ENCODE measurements at places on chromosomes 3 and 15. TPM values are rescaled to one million over a fixed set of nuclear protein-coding genes. Genes with fewer than 3 reads are reported as not detected.

GRK7 gene
- total RNA-seq, result not detected

SNRPA1 gene
- total RNA-seq, result 38.9 TPM

ZNF502 gene
- not detected for total RNA-seq

DNA sequence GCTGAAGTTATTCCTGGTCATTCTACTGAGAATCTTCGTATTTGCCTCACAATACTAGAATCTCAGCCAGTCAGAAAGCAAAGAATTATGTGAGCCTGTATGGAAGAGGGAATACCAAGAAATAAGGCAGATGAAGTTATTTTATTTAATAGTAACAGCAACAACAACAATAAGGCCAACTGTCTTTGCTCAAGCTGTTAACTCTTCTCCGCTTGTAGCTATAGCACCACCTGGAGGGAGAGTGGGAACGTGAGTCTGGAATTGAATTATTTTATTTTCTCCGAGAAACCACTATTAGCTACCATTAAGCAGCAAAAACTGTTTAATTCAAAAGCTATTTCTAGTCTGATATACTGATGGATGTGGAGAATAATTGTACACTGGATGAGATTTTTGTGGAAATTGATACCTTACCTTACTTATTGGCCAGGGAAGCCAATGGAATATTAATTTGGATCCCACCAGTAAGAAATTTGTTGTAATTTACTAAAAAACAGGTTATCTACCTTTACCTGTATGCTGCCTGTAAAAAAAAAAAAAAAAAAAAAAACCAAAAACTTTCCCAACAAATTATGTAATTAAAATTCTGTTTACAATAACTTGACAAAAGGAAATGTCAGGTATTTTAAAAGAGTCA lies 50.1 kb downstream of the CALML4 start:
- DNase-seq, result peak; percentile 52

- peak; percentile 1 for DNase-seq
These were observed 1091.9 kb downstream of the NSUN3 start for GRCh38 chr3:95154766-95155165.

DNA sequence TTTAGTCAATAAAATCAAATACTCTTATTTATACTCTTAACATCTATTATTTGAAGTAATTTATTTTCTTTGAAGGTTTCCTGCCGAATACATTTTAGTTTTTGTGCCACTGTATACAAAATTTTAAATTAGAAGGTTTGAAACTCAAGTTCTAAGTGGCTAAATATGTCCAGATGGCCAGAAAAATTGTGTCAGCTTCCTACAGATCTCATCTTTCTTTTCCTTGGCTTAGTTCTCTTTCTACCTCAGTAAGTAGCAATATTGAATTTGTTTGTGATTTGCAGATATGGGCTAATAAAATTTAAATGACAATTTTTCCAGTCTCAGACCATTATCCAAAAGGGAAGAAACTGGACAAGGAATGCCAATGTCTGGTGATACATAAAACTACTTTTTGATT lies 452.1 kb downstream of the ROBO2 start:
- DNase-seq, result no peak

DNA sequence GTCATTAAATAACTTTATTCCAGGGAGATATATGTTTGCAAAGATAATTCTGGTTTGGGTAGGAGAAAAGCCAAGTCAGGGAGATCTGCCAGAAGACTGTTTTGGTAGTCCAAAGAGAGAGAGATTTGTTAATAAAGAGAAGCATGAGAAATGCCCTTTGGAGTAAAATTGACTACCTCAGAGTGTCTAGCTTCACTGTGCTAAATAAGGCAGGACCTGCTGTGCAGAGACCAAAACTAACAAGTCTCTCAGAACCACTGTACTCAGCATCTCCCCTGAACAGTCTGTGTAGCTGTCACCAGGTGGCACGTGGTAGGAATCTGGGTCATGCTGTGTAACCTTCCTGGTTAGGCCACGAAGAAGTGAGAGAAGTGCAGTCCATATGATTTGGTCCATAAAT lies 31.6 kb upstream of the SLC35G2 start:
- DNase-seq, result peak; percentile 16

DNA sequence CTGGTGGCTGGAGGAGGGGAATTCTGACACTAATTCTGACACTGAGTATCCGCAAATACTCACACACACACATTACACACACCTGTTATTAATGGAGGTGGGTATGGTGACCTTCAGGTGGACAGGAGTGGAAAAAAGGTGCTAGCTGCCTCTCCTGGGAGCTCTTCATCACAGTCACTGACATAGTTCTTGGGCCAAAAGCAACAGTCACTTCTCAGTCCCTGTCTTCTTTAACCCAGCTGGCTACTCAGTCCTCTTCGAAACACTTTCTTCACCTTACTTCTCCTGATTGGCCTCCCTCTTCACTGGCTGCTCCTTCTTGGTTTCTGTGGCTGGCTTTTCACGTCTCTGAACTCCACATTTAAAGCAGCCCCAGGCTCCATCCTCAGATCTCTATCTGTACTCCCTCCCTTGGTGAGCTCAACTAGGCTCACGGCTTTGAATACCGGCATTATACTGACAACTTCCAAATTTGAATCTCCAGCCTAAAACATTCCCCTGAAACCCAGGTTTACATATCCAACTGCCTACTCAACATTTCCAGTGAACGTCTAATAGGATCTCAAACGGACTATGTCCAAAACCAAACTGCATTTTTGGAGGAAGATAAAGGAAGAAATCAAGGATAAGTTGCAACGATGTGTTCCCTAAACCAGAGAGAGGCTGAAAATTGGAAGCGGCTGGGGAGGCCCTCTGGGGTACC lies 53.2 kb upstream of the HEG1 start:
- no peak for DNase-seq

DNA sequence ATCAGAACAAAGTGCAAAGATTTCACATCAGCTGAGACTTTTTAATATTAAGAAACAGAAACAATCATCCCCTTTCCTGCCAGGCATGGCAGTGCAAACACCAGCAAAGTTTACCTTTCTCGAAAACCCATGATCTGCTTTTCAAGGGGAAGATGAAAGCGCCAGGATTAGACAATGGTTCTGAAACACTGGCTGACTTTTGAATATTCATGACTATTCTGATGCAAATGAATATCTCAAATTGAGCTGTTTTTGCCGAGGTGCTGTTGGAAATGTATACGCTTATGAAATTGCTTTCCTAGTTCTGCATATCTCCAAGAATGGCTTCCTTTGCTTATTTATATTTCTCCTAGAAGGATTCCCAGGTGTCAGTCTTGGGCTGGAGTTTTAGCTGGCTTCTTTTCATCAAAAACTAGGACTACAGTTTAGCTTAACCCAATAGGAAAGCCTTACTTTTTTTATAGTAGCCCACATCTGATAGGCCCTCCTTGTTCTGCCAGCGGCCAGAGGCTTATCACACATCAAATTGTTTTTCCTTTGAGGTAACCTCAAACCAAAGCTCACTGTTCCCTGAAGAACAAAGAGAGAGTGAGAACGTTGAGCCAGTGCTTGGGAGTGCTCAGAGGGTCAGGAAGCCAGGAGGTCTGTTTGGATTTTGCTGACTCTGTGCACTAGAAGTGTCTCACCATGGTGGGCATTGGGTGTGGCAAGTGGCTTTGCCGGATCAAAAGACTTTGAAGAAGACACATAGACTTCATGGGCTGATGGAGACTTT lies 74.0 kb upstream of the PLCL2 start:
- no peak for DNase-seq

IL17RB gene
- 0.25 TPM for total RNA-seq

CFAP20DC gene
- 2.6 TPM for total RNA-seq

DNA sequence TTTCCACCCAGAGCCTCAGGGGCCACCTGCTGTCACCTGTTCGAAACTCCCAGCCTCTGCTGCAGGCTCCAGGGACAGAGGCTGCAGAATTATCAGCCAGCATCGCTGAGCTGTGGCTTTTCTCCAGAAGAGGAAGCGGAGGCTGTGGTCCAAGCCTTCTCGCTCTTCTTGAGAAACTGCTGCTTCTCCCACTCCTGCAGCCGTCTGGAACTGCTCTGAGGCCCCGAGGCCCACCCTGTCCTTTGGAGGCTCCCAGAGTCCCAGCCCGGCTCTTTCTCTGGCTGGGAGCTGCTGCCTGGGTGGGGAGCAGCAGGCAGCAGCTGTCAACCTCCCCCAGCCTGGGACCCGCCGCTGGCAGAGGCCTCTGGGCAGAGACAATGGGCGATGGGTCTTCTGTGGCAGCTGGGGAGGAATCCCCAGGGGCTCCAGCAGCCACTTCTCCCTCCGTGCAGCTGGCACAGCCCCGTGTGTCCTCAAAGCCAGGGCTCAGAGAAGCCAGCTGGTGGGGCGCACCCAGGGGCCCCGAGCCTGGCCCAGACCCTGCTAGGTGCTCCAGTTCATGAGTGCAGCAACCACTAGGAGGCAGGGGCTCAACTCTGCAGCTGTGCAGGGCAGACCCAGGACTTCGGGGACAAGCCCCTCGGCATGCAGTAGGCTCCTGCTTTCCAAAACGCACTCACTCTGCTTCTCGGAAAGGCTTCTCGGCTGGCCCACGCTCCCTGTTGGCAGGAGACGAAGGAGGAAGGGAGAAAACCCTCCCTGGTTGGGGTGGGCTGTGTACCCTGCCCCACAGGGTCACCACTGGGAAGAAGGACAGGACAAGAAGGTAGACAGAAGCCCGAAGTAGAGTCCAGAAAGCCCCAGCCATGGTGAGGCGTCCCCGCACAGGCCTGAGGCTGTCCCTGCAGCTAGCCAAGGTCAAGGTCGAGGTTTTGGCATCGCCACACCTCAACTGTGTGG lies 49.9 kb upstream of the FURIN start:
- DNase-seq, result no peak

- no peak for DNase-seq
These were observed 161.7 kb downstream of the ANXA2 start for GRCh38 chr15:60235951-60236710.

FBXO40 gene
- total RNA-seq, result not detected

GRCh38 chr3:171401432-171401831 lies 58.8 kb downstream of the TNIK start:
- no peak for DNase-seq

BBS4 gene
- 23.7 TPM for total RNA-seq

GRCh38 chr3:137205394-137206045 lies 247.7 kb downstream of the IL20RB start:
- no peak for DNase-seq

- no peak for DNase-seq
These were observed 120.1 kb upstream of the ARHGEF3 start for GRCh38 chr3:56921573-56922453.

GRCh38 chr3:124928333-124929202 lies 6.0 kb downstream of the MUC13 start:
- DNase-seq, result peak; percentile 64

RPLP1 gene
- 511 TPM for total RNA-seq

C3orf49 gene
- 34.7 TPM for total RNA-seq

FBXW12 gene
- not detected for total RNA-seq

C2CD4A gene
- total RNA-seq, result 0.63 TPM

DNA sequence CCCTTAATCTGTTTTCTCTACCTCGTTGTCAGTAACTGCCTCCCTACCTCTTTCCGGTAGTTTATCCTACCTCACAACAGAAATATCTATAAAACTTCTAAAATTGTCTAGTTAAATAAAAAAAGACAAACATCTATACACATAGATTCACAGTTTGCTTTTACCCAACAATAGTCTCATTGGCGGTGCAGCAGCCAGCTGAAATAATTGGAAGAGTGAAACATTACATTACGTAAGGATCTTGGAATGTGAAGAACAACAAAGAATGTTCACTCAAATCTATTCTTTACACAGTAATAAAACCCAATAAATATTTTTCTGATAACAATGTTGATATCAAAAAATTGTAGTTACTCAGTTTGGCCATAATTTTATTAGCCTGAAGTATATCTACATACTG lies 115.5 kb upstream of the ARPP21 start:
- no peak for DNase-seq

DNA sequence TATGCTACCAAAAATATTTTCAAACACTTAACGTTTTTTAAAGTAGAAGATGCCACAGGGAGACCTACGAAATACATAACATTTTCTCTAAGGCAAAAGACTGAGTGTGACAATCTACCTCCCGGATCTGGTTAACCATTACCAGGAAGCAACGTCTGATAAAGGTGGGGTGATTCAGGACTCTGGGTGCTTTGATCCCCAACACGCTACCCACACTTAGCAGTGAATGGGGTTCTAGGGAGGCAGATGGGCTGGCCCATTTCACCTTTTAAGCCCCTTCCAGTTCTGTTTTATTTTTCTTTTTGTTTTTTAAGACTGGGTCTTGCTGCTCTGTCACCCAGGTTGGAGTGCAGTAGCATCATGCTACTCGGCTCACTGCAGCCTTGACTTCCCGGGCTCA lies 39.5 kb downstream of the EIF4E3 start:
- no peak for DNase-seq

- DNase-seq, result no peak
These were observed 62.3 kb downstream of the XXYLT1 start for GRCh38 chr3:195208631-195209030.

HHATL gene
- not detected for total RNA-seq

GRCh38 chr3:31103181-31103580 lies 208.7 kb upstream of the GADL1 start:
- no peak for DNase-seq

DNA sequence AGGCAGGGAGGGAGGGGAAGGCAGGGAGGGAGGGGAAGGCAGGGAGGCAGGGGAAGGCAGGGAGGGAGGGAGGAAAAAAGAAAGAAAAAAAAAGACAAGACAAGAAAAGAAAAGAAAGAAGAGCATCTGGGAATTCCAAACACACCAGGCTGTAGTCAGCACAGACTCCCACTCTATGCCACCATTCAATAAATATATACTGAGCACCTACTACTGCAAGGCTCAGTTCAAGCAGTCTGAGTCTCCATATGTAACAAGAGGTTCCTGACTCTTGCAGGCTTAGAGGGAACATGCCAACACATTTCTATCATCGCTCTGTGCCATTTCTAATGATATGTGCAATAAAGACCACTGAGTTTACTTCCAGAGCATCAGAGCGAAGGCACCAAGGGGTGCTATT lies 47.7 kb downstream of the ANXA2 start:
- no peak for DNase-seq

GRCh38 chr15:85751291-85752123 lies 43.2 kb downstream of the KLHL25 start:
- no peak for DNase-seq

DNA sequence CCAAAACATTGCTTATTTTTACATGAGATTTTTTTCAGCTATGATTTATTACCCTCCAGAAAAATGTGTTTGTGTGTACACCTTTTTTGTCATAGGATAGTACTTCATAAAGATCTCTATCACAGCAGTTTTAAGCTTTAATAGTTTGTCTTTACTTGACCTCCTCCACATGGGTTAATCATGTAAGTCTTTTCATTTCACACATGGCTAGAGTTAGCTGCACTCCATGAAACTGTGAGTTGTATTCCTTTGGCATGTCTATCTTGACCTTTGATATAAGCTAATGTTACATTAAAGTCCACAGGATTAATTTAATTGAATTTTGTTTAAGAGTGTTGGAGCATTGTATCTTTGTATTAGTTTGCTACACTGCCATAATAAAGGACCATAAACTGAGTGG lies 217.1 kb downstream of the OTOL1 start:
- no peak for DNase-seq

DNA sequence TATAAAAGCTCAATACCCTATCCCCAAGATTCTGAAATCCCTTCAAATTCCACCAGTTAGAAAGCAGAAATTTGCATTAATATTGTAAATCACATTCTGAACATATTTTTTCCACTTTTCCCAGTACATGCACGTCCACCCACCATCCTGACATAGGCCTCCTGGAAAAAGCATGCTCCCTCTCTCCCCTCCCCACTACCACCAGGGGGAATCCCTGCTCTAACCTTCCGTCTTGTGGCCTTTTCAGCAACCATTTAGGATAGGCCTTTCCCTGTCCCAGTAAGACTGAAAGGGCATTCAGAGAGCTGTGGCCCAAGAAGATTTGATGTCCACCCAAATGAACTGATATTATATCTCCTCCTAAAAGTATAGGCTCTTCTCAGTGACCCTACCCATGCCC lies 182.1 kb downstream of the ARRDC4 start:
- no peak for DNase-seq

Data from NCI-H460 (cell line).